CD4-positive, alpha-beta T cell (primary cell): ENCODE measurements at places on chromosomes 4 and X. TPM values are rescaled to one million over a fixed set of nuclear protein-coding genes. Genes with fewer than 3 reads are reported as not detected.

- no peak for DNase-seq
Measured at GRCh38 chr4:173267711-173268110, 66.4 kb downstream of the HMGB2 start.

GRCh38 chr4:53608649-53609048 is 17.4 kb upstream of the LNX1 start:
- DNase-seq = no peak

IL1RAPL1 gene
- total RNA-seq = not detected

DNA sequence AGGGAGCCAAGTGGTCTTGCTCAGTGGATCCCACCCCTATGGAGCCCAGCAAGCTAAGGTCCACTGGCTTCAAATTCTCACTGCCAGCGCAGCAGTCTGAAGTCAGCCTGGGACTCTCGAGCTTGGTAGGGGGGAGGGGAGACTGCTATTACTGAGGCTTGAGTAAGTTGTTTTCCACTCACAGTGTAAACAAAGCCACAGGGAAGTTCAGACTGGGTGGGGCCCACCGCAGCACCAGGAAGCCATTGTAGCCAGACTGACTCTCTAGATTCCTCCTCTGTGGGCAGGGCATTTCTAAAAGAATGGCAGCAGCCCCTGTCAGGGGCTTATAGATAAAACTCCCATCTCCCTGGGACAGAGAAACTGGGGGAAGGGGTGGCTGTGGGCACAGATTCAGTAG is 721.0 kb upstream of the NDST4 start:
- DNase-seq = no peak

HPGD gene
- total RNA-seq = 9.3 TPM

TEX13D gene
- total RNA-seq = not detected

DNA sequence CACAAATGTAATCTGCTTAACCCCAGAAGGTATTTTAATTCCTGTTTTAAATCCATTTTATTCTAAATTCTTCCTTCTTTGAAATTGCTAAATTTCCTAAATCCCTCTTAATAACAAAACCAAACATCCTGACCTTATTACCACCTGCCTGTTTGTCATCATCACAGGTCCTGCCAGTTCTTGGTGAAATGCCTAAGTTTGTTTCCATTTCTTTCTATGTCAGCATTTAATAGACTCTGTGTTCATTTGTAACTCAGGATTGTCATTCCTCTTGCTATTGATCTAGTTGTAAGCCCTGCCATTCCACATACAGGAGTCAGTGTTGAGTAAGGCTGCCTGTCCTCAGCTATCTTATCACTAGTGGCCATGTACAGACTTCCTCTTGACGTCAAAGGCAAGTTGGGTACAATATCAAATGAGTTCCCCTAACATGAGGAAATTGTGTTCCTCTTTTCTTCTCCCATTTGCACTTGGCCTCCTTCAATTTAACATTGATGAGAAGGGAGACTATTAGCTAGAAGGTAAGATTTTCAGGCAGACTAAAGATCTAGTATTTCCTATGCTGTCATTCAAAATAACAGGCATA is 440.1 kb downstream of the AFF2 start:
- DNase-seq = no peak

AMTN gene
- total RNA-seq = not detected
